ENCODE measurements at places on chromosomes 16 and 17.
A peak's percentile ranks its signal among the peaks of the same experiment; 100 is the strongest.

DNA sequence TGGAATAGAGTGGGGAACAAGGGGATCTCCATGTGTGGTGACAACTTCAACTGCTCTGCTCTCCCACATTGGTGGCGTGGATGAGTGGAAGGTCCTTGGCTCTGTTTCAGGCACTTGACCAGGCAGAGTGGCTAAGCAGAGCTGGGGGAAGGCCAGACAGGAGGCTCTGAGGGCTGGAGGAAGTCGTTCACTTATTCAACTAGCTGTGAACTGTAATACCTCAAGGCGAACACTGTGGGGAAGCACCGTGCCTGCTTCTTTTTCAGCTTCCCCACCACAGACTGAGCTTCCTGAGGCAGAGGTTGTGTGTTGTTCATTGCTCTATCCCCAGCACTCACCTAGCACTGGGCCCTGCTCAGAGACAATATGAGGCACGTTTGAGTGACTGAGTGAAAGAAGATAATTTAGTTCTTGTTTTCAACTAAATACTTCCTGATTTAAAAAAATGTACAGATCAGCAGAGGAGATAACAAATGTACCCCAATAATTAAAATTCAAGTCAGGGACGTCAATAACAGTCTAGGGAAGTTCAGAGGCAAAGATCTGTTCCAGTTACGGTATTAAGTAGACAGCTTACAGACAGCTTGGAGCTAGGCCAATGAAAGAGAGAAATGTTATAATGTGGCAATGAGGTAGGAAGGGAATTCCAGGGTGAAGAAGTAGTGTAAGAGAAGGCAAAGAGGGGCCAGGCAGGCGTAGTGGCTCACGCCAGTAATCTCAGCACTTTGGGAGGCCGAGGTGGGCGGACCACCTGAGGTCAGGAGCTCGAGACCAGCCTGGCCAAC is 34.7 kb downstream of the MYO18A start:
- DNase-seq = peak; percentile 88

GRCh38 chr16:86050591-86051367 is 151.8 kb downstream of the IRF8 start:
- DNase-seq = no peak

DNA sequence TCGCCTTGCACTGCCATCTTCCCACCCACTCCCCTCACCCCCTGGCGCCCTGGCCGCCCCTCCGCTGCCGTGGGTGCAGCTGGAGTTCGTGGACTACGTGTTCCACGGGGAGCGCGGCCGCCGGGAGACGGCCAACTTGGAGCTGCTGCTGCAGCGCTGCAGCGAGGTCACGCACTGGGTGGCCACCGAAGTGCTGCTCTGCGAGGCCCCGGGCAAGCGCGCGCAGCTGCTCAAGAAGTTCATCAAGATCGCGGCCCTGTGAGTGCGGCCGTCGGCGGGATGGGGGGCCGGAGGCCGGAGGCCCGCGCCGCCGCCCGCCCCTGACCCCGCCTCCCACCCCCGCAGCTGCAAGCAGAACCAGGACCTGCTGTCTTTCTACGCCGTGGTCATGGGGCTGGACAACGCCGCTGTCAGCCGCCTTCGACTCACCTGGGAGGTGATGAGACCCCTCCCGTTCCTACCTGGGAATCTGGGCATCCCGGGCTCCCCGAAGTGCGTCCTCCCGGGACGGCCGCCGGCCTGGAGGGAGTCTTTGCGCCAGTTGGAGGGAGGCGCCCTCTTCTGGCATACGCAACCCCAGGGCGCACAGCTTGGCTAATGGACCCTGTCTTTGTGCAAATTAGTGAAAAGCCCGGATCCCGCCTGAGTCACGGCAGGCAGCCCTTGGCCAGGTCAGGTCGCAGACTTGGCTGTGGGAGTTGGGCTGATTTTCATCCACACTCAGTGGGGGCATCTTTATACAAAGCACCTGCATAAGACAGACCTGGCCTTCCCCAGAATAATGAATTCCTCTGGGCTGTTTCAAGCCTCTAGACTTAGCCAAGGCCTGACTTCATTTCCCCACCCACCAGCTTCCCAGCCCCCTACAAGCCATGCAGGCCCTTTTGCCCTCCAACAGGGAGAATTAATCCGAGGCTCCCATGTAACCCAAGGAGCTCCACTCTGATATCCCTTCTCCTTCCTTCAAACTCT is 14.3 kb downstream of the RAPGEFL1 start:
- DNase-seq = peak; percentile 73

DNA sequence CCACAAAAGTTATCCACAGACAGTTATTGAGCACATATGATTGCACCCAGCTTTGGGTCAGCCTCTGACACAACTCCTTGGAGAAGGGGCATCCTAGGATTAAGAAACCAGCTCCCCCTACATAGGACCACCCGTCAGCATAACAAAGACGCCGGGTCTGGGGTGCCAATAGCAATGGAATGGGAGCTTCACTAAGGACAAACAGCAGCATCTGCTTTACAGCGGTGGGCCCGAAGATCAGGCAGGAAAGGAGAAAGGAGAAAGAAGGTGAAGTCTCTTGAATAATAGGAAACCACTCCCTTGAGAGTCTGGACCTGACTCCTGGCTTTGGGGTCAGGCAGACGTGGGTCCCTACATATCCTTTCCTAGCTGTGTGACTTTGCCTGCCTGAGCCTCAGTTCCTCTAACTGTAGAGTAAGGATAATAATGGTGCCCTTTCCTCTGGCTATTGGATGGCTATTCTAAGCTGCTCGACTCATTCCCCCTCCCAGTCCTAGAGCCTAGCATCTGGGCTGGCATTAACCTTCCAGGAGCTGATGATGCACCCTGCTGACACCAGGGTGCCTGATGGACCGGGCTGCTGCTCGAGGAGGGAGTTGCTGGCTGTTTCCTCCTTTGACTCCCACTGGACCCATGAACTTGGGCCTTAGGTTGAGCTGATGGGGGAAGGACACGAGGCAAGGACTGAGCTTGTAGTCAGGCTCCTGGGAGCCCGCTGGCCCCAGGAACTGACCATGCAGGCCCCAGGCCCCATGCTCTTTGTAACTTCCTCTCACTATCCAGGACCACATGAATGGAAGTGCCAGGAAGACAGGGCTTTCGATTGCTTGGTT is 94.2 kb downstream of the C16orf78 start:
- DNase-seq = no peak

GRCh38 chr17:63474174-63474573 is 2.7 kb upstream of the ACE start:
- DNase-seq = no peak

- no peak for DNase-seq
Observed at GRCh38 chr16:57510016-57510871, 24.0 kb upstream of the DOK4 start.

DNA sequence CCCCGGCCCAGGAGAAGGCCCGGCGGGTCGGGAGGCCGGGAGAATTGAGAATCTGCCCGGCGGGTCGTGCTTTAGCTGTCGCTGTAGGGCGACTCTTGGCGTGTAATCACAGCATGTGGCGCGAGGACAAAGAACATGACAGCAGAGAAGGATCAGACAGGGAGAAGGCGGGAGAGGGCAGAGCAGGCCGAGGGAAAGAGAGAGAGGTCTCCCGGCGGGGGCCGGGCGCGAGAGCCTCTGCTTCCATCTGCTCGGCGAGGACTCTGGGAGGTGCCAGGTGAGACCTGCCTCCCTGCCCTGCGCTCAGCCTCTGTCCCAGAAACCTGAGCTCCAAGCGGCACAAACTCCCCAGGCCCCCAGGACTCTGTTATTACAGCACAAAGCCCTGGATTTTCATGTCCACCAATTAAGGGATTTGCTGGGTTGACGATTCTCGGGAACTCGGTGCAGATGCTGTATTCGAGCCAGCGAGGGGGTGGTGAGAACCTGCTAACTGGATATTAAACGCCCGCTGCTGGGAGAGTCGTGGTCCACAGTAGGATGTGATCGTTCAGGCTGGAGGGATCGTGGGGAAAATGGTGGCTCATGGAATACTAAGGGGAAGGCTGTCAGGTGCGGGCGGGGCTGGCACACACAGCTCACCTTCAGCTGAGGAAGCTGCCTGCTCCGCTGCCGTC is 172.0 kb upstream of the CIBAR2 start:
- no peak for DNase-seq

DNA sequence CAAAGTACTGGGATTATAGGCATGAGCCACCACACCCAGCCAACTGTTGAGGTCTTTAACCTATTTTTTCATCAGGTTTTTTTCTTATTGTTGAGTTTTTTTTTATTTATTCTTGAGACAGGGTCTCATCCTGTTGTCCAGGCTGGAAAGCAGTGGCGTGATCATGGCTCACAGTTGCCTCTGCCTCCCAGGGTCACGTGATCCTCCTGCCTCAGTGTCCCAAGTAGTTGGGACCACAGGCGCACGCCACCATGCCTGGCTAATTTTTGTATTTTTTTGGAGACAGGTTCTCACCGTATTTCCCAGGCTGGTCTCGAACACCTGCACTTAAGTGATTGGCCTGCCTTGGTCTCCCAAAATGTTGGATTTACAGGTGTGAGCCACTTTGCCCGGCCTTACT is 95.9 kb downstream of the BCAS3 start:
- DNase-seq = no peak

- DNase-seq = no peak
Observed at GRCh38 chr16:912684-913613, 57.8 kb downstream of the LMF1 start.

Data from common myeloid progenitor, CD34-positive (primary cell).